ENCODE measurements at places on chromosomes 13 and 19. TPM values are rescaled to one million over a fixed set of nuclear protein-coding genes. Genes with fewer than 3 reads are reported as not detected.

Gene ZIC2
- polyA plus RNA-seq: 300 TPM

- DNase-seq: no peak
These were observed 13.8 kb downstream of the IFNL2 start for GRCh38 chr19:39282021-39282420.

GRCh38 chr19:17577457-17578097 is 22.1 kb downstream of the COLGALT1 start:
- DNase-seq: no peak

DNA sequence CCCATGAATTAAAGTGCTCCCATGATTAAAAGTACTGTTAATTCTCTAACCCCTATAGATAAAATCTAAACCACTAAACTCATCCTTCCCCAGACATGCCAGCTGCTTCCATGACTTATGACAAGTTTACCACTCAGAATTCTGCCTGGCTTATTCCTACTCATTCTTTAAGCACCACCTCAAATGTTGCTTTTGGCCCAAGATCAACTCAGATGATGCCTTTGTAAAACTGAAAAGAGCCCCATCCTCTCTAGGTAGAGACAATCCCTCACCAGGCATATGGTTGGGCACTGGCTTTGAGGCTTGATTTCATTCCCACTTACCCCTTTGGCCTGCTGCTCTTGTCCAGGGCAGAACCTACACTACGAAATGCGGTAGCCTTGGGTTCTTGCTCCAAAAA is 250.0 kb downstream of the DNAJC15 start:
- no peak for DNase-seq
